DMS79 treated with DMSO at 0.1 percent for 48 hours (cell line): ENCODE measurements at places on chromosomes 1 and 21.

GRCh38 chr1:7919880-7920279, 20.8 kb downstream of the TNFRSF9 start:
- DNase-seq, result no peak

DNA sequence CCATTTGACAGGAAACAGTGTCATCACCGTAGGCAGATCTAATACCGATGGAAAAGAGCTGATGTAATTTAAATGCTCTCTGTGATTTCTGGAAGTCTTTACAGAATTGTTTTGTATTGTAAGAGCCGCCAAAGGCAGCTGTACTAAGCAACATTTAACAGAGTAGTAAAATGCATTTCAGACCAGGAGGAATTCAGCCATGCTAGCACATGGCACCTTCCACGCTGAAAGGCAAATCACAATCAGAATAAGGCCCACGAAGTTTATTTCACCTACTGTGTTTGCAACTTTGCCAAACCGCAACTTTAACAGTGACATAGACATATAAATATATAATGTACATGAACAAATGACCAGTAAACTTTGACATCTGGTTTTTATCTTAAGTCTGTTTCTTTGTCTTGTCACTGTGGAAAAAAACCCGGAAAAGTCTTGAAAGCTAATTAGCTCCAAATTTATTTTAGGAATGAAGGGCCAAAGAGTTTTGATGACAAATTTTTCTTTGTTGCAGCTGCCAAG, 26.1 kb upstream of the DISC1 start:
- no peak for DNase-seq

DNA sequence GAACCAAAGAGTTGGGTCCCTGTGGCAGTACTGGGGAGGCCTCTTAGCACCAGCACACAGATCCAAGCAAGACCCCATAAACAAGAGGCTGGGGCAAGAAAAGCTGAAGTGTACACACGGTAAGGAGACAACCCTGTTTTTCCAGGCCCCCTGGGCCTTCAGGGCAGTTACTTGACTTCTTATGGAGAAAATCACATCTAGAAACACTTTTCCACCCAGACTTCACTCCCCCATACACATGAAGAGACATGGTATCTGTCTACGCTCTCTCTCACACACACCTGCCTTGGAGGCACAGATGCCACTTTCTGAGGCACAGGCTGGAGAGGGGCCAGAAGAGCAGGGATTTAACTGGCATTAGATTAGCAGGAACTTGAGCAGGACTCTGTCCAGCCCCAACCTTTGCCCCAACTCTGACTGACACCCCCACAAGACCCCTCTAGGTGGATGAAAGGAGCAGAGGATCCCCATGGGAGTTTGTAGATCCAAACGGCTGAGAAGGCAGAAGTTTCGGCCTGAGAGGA, 2.2 kb downstream of the CERS2 start:
- DNase-seq, result peak; percentile 11

- no peak for DNase-seq
These were observed 10.6 kb upstream of the TP53BP2 start for GRCh38 chr1:223856386-223856785.

DNA sequence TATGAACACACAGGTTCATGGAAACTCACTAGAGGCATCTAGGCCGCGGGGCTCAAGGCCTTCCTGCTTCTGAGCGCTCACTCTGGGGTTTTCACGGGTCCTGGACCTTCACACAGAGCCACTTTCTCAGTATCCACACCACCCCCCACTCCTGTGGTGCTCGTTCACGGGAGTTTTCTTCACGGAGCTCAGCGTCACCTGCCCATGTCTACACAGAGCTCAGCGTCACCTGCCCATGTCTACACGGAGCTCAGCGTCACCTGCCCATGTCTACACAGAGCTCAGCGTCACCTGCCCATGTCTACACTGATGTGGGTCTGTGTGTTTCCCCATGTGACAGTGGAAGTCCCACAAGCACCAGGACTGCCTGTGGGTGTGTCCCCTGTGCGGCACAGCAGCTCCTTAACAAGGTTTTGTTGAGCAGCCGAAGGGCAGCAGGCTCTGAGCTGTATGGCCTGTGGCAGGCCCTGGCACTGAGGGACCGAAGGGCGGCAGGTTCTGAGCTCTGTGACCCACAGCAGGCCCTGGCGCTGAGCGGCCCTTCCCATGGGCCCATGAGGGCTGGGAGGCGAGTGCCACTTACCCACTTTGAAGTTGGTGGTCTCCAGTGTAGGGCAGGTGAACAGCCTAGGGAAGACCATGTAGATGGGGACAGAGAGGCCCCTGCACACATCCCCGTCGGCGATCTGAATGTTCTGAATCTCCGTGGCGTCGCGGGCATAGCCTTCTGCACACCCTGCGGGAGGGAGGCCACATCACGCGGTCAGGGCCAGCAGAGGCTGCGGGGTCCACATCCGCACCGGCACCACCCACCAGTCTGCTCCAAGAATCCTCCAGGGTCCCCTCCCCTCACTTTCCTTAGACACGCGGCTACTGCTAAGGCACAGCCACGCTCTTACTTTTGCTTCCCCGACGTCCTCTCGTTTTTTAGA, 39.8 kb downstream of the VPS26C start:
- no peak for DNase-seq

GRCh38 chr1:111204201-111204982, 3.9 kb upstream of the DENND2D start:
- peak; percentile 16 for DNase-seq

DNA sequence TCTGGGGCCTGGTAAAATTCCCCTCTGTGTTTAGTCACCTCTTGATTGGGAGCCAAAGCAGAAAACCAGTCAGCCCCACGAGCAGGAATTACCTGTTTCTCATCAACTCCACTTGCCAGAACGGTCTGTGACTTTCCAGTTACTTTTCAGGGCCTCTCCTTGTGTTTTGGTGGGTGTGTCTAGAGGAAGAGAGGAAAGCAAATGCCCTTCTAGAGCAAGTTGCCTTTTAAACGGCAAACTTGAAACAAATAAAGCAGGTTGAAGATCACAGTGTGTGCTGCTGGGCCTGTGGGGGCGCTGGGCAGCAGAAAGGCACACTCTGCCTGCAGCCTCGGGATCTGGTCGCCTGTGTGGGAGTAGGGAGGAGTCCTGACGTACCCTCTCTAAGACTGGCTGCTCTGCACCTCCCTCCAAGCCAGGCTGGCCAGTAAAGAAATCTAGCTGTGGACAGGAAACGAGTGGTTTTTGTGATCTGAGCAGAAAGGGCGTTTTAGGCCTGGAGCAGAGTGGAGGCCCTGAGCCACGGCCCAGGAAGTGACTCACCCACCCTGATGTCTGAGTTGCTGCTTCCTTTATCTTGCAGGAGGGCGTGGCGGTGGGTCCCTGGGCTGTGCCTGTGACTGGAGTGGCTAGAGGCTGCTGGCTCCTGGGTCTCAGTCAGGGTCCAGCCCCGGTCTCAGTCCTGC, 11.1 kb upstream of the S100A11 start:
- DNase-seq, result peak; percentile 77

DNA sequence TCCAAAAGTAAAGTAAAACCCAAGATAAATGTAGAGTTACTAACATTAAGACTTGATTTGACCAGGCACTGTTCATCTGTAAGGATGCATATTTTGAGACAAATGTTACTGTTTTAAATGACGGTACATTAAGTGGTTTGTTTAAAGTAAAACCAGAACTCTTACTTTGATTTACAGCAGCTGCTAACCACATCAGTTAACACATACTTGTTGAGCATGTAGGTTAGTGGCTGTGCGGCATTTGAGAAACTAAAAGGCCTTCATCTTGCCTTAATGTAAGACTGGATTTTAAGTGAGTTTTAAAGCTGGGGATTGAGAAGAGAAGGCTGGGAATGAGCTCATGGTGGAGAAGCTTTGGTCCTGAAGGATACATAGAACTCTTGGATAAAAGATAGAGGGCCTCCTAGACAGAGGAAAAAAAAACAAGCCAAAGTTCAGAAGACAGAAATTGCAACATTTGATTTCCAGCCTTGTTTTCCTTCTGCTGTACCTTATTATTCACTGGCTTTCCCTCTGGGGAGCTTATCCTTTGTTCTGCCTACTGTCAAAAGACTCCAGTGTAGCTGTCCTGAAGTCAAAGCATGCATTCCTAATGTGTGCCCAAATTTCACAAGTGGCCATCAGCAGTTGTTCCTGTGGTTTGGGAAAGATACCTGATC, 66.6 kb downstream of the MTR start:
- DNase-seq, result no peak

- no peak for DNase-seq
These were observed 108.0 kb upstream of the TRABD2B start for GRCh38 chr1:48105165-48105564.

- no peak for DNase-seq
These were observed 11.8 kb downstream of the LY9 start for GRCh38 chr1:160807738-160808137.

DNA sequence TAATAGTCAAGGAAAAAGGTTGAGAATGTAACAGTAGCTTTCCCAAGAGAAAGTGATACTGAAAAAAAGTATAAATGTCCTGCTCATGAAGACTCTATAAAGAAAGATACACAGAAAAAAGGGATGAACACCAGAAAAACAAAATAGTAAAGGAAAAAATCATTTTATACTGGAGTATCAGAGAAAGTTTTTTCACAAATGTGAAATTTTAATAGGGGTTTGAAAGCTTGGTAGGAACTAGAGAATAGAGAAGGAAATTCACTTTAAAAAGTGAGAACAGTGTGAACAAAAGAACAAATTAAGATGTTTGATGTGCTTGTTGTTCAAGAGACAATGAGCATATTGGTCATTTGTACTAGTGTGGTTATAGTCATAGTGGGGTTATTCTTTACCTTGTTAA, 25.6 kb downstream of the UCHL5 start:
- no peak for DNase-seq

DNA sequence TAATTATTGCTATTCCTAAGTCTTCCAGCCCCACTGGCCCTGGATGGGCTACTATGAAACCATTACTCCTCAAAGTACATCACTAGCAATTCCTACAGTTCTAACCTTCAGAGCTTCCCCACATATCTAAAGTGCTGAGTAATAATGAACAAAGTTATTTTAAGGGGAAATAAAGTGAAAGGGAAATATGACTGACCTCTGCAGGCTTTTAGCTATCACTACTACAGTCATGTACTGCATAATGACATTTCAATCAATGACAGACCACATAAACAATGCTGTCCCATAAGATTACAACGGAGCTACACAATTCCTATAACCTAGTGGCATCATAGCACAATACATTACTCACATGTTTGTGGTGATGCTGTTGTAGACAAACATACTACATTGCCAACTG, 32.5 kb upstream of the ASPM start:
- no peak for DNase-seq

DNA sequence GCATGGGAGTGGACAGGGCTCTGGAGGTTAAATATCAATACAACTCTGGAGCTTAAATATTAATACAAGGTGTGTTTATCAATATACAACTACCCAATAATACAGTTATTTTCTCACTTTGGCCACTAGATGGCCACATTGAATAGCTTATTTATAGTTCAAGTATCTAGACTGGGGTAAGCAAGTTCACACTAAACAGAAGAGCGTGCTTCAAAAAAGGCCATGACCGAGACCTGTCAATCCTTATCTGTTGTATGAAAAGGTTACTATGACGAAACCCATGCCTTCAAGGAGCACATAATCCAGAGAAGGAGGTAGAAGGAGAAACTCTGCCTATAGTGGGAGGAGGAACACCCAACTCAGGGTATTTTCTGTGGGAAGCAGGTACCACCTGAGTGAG, 29.1 kb downstream of the CHML start:
- DNase-seq, result peak; percentile 36

- no peak for DNase-seq
These were observed 39.9 kb upstream of the CSF3R start for GRCh38 chr1:36522461-36523229.

DNA sequence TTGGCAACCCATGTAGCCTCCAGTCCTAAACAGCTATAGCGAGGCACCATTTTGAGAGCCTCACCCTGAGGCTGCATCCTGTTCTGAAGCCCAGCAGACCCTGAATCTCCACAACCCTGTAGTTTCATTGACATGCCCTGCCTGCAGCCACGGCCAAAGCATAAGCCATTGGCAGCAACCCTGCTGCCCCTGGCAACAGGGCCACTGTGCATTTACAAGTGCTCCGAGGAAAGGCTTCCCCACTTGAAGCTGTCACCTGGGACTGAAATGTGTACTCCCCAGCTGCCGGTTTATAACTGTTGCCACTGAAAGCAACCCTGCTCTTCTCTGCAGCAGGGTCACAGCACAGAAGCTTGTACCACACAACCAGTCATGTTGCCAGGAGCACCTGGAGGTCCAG, 124.2 kb upstream of the OLFM3 start:
- DNase-seq, result no peak

- no peak for DNase-seq
These were observed 1364.7 kb downstream of the KCNT2 start for GRCh38 chr1:195243492-195243891.

GRCh38 chr1:161260376-161261260, 2.1 kb downstream of the PCP4L1 start:
- peak; percentile 64 for DNase-seq

DNA sequence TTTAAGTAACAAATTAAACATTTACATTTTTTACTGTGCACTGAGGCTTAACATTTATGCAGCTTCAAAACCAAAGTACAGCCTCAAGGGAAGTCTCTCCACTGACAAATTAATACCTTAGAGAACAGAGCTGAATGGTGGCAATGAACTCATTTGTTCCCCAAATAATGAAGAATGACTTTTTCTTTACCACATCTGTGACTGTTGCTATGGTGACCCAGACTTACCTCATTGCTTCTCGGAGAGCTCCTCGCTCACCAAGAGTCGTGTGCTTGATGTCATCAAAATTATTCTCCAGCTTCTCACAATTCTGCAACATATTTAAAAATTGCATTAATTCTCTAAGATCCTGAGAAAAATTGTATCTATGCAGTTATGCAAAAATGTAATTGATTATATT, 92.9 kb downstream of the DPYD start:
- DNase-seq, result no peak

DNA sequence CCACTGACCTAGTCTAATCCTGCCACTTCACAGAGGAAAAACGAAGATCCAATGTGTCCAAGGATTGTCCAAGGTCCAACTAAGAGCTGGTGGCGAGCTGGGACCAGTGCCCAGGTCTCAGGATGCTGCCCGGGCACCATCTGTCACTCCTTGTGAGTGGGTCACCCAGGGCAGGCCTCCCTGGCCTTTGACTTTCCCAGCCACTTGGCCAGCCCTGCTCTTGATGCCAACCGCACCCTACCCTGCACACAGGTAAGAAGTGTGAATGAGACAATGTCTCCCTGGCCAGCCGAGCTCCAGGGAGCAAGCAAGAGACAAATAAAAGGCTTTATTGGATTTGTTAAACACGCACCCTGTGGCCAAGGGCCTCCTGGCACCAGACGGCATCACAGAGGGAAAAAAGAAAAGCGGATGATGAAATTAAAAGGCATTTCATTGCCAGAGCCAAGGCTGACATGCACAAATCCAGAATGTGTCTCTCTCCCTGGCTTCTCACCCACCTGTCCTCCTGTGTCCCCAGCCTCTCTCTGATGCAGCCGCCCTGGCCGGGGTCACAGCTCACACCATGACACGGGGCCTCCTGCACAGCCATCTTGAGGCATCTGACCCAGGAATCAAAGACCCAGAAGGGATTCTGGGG, 72.8 kb downstream of the CAMK2N1 start:
- DNase-seq, result no peak

DNA sequence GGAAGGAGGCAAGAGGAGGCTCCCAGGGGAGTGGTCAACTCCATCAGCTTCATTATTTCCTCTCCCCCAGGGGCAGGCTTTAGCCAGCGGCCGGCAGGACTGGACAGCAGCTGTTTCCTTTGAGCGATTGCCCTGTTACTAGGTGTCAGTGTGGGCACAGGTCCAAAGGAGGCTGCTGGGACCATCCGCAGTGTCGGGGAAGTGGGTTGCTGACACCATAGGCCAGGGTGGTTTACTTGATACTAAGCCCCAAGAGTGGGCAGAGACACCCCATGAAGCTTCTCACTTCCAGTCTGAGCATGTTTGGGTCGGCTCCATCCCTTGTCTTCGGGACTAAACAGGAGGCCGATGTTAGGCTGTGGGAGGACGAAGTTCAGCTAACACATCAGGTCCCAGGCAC, 63.6 kb downstream of the KAZN start:
- no peak for DNase-seq
